Epithelial cell of umbilical artery (primary cell): ENCODE measurements at places on chromosomes 11 and 22. TPM values are rescaled to one million over a fixed set of nuclear protein-coding genes. Genes with fewer than 3 reads are reported as not detected.

ACER3 gene
- 16.9 and 26.1 TPM in 2 replicates for total RNA-seq

RCOR2 gene
- total RNA-seq = 0.46 and 0.65 TPM in 2 replicates

XKR3 gene
- total RNA-seq = not detected in 2 replicates

PLXNB2 gene
- total RNA-seq = 44.5 and 45.5 TPM in 2 replicates

LIF gene
- 0.32 and 1.2 TPM in 2 replicates for total RNA-seq

ACR gene
- not detected in 2 replicates for total RNA-seq

POU2AF1 gene
- total RNA-seq = not detected in 2 replicates

KRTAP5-11 gene
- total RNA-seq = not detected in 2 replicates

PLAAT3 gene
- total RNA-seq = 28.3 and 55.5 TPM in 2 replicates

TRPM5 gene
- total RNA-seq = not detected in 2 replicates

TMEM191B gene
- 0.15 TPM in 1 of 2 replicates, not detected in the other for total RNA-seq

CNGA4 gene
- under 0.01 TPM in 1 of 2 replicates, not detected in the other for total RNA-seq

USP2 gene
- total RNA-seq = 0.15 and 0.32 TPM in 2 replicates
